ENCODE measurements at places on chromosomes 3 and 15.

DNA sequence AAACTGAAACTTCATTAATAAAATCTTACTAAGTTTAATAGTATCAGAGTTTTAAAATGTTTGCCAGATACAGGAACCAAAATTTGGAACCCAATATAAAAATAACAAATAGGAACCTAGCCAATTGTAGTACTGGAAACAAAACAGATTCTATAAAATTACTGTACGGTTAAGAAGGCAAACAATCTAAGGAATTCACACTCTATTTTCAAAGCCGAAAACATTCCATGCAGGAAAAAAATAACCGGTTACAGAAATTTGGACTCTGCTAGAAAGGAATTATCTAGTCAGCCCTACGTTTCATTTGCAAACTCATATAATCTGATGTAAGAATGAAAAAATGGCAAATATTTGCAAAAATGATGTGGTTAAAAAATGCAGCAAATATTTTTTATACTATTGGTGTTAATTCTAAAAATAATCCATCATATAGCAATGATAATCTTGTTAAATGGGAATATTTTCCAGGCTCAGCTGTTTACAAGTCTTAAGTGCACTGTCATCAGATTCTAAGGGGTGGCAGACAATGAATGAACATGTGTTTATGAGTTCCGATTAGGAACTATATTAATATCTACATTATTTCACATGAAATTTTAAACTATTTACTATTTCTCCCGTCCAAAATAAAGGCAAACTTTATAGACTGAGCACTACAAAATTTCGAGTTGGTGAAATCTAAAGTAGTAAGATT lies 58.1 kb downstream of the DCBLD2 start:
- no peak for DNase-seq

GRCh38 chr3:185733980-185734724 lies 90.7 kb downstream of the IGF2BP2 start:
- peak; percentile 87 for DNase-seq

- no peak for DNase-seq
Measured at GRCh38 chr15:34793901-34794300, 1.4 kb downstream of the ACTC1 start.

DNA sequence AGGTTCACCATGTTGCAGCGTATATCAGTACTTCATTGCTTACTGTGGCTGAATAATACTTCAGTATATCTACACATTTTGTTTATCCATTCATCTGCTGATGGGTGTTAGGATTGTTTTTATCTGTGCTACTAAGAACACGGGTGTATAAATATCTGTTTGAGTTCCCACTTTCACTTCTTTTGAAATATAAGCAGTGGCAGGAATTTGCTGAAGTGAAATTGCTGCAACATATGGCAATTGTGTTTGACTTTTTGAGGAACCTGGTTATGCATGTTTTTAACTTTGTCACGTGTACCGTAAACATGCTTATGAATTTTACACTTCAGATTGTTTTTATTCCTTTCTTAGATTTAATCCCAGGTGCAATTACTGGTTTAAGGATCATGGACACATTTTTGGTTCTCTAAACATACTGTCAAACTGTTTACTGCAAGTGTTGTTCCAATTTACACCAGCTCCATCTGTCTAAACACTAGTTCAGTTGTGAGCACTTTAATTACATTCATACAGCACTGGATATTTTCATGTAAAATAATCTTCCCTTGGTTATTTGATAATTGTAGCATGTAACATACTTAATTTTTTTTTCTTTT lies 23.1 kb downstream of the TRAK1 start:
- DNase-seq: no peak

DNA sequence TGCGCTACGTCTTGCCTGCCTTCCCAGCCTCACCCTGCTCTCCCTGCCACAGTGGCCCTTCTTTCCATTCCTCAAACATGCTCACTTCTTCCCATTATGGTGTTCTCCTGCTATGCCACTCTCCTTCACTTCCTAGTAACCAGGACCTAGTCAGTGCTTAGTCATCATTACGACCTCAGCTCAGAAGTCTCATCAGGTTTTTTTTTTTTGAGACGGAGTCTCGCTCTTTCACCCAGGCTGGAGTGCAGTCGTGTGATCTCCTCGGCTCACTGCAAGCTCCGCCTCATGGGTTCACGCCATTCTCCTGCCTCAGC lies 149.5 kb downstream of the GREM1 start:
- DNase-seq: no peak

DNA sequence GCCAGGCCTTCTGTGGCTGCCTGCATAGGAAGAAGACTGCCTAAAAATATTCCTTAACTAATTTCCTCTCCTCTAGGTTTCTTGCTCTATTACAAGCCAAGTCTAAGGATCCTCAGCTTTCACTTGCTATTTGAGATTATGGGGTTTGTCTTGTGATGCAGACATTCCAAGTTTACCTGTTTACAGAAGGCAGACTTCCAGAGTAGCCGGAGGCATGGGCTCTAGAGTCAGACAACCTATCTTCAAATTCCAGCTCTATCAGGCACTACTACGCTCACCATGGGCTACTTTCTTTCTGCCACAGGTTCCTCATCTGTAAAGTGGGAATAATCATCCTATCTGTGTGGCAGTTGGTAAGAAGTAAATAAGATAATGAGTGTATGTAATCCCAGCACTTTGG lies 95.6 kb upstream of the BCL6 start:
- DNase-seq: no peak

- no peak for DNase-seq
Measured at GRCh38 chr15:53549697-53550305, 209.7 kb downstream of the WDR72 start.

DNA sequence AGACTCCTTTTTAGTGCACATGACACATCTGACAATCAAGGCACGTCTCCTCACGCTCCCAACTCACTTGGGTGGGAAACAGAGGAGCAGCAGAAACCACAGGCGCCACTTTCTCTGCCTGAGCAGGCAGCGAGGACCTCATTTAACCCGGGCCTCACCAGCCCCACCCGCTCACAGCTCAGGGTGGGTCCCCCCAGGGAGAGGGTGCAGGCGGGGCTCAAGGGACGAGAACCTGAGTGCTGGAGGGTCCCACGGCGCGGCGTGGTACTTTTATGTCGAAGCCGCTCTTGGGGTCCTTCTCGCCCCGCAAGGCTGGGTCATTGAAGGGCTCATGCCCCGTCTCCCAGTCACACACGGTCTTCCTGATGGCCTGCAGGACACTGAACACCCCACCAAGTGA lies 62.6 kb downstream of the CYFIP1 start:
- no peak for DNase-seq

DNA sequence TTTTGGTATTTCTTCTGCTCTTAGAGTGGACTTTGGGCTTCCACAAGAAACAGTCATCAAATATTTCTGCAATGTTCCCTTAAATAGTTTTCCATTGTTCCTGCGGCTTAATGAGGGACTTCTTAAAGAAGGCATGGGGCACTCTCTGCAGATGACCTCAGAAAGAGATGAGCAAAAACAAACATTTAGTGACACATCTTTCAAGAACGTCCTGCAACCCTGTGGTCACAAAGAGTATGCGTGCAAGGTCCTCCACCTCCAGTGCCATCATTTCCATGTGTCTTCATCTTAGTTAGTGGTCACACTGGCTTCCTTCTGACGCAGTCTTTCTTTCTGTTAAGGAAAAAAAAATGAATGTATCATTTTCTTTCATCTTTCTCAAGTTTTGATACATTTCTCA lies 56.2 kb downstream of the GREM1 start:
- DNase-seq: no peak

- no peak for DNase-seq
Measured at GRCh38 chr3:158267015-158267414, 157.1 kb downstream of the RSRC1 start.

DNA sequence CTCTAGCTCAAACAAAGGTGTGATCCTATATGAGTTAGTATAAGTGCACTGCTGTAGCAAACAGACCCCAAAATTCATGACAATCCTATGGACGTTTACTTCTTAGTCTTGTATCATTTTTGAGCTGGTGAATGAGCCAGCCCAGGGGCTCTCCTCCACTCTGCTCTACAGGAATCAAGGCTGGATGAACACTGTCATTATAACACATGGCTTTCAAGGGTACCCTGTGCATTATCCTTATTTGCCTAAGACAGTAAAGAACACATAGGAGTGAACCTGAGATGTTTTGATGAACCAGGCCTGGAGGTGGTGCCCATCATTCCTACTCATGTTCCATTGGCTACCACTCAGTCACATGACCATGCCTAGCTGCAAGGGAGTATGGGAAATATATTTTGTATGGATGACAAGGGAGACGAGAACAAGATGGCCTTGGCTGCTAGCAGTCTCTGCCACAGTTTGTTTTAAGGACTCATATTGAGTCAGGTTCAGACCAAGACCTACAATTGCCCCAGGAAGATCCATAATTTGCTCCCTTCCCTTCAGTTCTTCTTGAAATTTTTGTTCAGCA lies 107.4 kb upstream of the HES1 start:
- DNase-seq: no peak

- no peak for DNase-seq
Measured at GRCh38 chr3:31614162-31614921, 81.6 kb downstream of the STT3B start.

- no peak for DNase-seq
Measured at GRCh38 chr3:146037697-146038096, 123.3 kb downstream of the PLOD2 start.

GRCh38 chr3:50519471-50520089 lies 16.1 kb upstream of the CACNA2D2 start:
- DNase-seq: peak; percentile 58

DNA sequence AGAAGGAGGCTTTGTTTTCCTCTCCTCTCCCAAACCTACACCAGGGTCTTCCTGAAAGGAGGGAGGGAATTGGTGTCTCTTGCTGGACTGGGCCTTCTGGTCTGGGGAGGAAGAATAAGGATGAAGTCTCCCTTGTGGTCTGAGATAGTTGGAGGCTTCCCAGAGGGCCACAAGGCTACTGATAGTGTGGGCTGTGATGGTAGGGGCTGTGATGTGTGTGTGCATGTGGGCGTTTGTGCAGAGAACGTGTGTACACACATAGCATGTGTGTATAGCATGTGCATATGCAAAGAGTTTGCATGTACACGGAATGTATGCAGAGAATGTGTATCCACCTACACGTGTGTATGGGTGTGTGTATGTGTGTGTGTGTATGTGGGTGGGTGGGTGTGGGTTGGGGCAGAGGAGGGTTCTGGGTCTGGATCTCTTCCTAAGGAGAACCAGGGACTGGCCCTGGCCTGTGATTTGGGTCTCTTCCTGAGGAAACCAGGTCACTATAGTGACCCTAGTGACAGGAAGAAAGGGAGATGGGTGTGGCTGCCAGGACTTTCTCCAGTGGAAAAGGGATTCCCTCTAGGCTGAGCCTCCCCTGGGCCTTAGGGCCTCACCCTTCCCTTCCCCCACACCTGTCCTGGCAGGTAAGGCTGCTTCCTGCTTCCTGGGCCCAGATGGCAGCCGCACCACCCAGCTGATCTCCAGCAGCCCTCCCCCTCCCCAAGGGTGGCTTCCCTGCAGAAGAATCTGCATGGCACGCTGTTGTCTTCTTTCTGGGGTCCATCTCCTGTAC lies 1.7 kb downstream of the FLNB start:
- no peak for DNase-seq

DNA sequence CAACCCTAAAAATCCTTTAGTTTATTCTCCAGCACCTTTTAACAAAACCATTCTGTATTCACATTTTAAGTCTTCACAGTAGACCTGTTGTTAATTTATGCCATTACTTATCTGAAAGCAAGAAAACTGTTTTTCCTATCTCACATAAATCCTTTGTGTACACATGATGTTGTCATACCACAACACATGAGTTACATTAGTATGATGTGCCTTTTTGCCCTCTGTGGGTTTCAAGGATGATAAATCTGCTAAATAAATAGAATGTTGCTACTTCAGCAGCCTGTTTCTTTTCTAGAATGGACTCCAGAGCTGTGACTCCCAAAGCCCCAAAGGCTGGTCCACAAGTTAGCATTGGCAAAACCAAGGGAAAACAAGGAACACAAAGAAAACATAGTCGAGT lies 151.6 kb downstream of the SERPINI1 start:
- DNase-seq: peak; percentile 27

DNA sequence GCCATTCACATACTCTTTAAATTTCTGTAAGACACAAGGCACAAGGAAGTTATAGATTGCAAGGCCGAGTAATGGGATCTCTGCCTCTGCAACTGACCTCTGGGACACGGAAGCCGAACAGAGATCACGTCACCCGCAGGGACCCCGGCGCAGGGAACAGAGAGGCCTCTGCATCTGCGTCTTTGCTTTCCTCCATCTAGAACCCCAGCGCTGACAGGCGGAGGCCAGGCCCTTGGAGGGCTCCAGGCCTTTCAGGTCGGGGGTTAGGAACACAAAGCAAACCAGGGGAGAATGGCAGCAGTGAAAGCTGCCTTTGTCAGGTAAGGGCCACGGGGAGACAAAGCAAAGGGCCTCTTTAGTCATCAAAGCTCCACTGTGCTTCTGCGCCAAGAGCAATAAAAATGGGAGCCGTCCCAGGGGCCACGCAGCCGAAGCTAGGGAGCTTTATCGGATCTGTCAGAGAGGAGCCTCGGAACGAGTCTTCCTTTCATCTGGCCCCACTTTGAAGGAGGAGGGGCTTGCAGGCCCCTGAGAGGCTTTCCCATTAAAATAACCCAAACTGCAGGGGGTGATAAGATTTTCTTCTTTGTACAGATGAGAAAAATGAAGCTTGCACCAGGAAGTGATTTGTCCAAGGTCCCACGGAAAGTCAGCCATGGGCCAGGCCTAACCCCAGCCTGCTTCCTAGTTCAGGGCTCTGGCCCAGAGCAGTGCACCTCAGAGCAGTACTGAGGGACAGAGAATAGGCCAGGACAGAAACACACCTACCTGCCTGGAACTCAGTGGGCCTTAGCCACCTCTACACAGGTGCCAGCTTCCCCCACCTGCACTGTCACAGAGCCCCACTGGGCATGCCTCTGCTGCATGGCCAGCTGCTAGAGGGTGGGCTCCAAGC lies 84.4 kb upstream of the RAD18 start:
- DNase-seq: no peak

- no peak for DNase-seq
Measured at GRCh38 chr3:99484871-99485270, 153.5 kb upstream of the COL8A1 start.

- DNase-seq: no peak
Measured at GRCh38 chr15:59371458-59372351, 966 bp downstream of the MYO1E start.

- DNase-seq: no peak
Measured at GRCh38 chr3:24197809-24198208, 252.7 kb downstream of the NR1D2 start.

All from COLO829 (cell line).